ENCODE measurements at places on chromosomes 1 and 21.

DNA sequence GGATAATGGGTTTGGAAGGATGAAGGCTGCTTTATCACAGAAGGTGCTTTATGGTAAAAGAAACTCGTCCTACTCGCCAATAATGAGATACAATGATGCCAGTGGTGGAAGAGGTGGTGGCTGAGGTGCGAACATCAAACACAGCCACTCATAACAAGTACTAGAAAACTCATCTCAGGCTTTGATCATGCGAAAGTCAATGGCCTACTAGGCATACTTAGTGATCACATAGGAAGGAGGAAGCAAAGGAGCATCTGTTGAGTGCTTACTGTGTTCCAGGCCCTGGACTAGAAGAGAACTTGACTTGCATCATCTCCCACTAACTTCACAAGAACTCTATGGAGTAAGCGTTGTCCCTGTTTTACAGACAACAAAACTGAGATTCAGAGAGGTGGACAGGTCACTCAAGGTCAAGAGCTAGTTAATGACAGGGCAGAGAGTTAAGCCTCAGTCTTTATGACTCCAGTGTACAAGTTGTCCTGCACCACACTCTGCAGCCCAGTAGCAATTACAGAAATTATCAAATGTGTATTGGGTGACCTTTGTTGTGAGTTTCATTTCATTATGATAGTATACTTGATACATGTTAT lies 33.6 kb downstream of the RUNX1 start:
- no peak for DNase-seq

GRCh38 chr1:6028042-6028850 lies 17.4 kb upstream of the KCNAB2 start:
- DNase-seq, result peak; percentile 93

DNA sequence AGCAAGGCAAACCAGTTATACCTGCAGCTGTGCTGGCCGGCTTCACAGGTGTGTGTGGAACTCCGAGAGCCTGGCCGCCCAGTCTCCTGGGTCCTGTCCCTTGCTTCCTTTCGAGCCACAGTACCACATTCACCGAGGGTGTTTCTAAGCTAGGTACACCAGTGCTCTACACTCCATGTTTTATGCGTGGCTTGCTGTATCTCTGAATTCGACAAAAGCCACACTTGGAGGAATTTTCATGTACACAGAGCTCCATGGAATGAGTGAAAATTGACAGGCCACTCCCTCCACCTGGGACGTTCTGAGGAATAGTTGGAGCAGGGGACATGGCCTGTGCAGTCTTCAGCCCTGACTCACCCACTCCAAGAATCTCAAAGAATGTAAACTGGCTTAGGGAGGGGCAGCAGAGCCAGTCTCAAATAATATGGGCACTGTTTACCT lies 14.0 kb downstream of the ETS2 start:
- DNase-seq, result no peak

- DNase-seq, result no peak
Observed at GRCh38 chr21:28523367-28523766, 469.3 kb downstream of the LTN1 start.

- no peak for DNase-seq
Observed at GRCh38 chr1:80896781-80897356, 903.9 kb upstream of the ADGRL2 start.

DNA sequence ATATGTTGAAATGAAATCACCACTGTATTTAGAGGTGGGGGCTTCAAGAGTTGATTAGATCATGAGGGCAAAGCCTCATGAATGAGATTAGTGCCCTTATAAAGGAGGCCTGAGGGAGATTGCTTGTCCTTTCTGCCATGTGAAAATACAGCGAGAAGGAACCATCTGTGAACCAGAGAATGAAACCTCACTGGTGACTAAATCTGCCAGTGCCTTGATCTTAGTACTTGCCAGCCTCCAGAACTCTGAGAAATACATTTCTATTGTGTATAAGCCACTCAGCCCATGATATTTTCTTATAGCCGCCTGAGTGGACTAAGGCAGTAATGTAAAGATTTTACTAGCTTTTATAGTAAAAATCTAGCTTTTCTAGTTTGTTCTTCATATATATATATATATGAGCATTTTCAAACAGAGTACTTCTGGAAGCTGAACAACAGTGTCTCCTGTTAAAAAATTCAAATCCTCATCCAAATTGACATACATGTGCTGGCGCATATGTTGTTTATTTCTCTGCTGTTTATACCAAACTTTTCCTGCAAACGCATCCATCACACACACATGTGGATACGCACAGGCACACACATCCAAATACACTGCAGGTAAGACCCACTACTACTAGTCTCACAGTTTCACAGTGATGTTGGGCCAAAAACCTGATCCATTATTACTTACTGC lies 213.1 kb downstream of the RGS7 start:
- no peak for DNase-seq

DNA sequence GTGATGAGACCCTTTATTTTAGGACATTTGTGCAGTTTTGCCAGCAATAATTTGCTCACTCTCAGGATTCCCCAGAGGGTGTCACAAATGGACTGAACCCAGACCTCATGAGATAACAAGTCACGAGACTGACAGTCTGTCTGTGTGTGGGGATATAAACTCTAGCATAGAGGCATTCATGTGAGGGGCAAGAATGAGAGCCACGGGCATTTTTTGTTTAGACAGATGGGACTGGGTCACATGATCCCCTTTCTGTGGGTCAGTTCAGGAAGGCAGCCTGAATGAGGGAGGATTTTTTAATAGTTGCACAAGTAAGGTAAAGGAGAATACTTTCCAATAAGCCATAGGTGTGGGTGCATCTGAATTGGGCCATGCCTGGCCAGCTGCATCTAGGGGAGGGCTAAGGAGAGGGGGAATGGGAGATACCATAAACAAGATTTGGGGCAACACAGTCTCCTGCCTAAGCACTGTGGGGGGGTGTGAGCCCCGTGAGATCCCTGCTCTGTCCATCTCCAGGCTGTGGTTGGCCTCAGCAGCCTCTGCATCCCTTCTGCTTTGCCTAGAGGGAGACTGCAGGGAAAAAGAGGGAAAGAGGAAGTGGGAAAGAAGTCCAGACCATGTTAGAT lies 66.6 kb downstream of the NAV1 start:
- no peak for DNase-seq

GRCh38 chr21:45050797-45051489 lies 23.4 kb upstream of the ADARB1 start:
- DNase-seq, result no peak

DNA sequence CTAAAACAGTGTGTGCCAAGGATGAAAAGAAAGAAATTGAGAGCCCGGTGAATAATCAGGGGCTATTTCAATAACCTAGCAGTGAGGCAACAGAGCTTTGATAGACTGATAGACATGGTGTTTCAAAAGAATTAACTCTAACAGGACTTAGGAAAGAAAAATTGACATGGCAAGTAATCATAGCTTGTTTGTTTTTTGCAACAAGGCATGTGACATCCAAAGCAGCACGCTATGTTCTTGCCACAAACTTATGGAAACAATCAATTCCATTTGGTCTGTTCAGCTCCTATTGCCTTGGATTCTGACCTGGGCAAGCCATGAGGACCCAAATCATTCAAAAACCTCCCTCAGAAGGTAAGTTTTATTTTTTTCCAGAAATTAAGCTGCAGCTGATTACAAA lies 608.5 kb downstream of the SMYD3 start:
- no peak for DNase-seq

GRCh38 chr1:209612646-209613399 lies 29.3 kb downstream of the CAMK1G start:
- DNase-seq, result no peak

- DNase-seq, result no peak
Observed at GRCh38 chr1:199794105-199794863, 233.2 kb upstream of the NR5A2 start.

DNA sequence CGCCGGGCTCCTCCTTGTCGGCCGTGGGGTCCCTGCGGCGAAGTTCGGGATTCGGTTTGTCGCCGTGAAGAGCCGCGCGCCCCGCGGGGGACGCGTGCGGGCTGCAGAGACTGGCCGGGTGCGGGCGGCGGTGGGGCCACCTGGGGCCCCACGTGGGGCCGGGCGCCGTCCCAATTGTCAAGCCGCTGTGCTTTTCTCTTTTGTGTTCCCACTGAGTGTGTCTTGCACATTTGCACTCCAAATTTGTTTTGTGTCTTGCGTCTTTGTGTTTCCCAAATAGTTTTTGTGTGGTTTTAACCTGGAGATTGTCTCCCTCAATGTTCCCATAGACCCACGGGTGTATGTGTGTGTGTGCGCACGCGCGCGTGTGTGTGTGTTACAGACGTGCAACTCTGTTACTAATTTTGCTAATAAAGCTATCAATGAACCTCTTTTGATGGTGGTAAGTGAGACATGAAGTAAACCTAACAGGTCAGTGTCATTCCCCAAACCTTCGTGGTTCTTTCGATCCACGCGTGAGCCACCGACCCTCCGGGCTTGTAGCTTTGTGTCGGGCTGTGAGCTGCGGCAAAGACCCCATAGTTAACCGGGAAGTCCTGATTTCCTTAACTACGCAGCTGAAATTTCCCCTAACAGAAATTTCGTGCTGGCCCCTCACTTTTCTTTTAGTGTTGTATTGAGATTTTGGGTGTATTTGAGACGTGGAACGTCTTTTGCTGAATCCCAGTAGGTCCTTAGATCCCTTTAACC lies 708 bp downstream of the PRDM2 start:
- DNase-seq, result peak; percentile 26

- no peak for DNase-seq
Observed at GRCh38 chr1:210374600-210374953, 45.9 kb downstream of the HHAT start.

GRCh38 chr1:44934791-44935190 lies 51.6 kb downstream of the EIF2B3 start:
- no peak for DNase-seq

- DNase-seq, result no peak
Observed at GRCh38 chr1:237227476-237227875, 185.5 kb downstream of the RYR2 start.

DNA sequence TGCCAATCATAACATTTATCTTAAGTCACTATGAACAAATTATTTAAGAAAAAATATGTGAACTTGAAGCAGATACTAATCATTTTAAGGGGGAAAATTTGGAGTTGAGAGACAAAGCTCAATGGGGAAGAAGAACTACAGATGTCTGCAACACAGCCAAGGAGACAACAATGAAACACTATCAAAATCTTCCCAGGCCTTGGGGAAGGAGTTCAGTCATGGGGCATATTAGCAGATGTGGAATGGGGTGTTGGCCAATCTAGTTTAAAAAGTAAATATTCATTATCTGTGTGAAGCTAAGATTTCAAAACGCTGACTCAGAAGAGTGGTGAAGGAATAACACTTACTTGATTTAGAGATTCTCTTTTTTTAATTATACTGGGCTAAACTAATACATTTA lies 671.6 kb upstream of the ZP4 start:
- no peak for DNase-seq

- no peak for DNase-seq
Observed at GRCh38 chr1:21229246-21230000, 52.7 kb upstream of the EIF4G3 start.

DNA sequence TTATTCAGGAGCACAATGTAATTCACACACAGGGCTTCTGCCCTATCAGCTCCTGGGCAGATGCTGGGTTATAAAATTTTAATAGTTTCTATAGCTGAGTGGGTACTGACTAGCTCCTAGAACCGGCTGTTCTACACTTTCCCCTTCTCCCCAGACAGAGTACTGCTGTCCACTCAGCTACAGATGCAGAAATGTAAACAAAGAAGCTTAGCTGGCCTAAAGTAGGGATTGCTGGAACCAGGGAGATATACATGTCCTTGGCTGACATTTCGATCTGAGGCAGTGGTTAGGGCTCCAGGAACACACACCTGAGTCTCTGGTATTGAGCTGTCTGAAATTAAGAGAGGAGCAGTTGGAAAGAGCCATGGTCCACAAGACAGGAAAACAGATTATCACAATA lies 211.5 kb upstream of the USP24 start:
- no peak for DNase-seq

DNA sequence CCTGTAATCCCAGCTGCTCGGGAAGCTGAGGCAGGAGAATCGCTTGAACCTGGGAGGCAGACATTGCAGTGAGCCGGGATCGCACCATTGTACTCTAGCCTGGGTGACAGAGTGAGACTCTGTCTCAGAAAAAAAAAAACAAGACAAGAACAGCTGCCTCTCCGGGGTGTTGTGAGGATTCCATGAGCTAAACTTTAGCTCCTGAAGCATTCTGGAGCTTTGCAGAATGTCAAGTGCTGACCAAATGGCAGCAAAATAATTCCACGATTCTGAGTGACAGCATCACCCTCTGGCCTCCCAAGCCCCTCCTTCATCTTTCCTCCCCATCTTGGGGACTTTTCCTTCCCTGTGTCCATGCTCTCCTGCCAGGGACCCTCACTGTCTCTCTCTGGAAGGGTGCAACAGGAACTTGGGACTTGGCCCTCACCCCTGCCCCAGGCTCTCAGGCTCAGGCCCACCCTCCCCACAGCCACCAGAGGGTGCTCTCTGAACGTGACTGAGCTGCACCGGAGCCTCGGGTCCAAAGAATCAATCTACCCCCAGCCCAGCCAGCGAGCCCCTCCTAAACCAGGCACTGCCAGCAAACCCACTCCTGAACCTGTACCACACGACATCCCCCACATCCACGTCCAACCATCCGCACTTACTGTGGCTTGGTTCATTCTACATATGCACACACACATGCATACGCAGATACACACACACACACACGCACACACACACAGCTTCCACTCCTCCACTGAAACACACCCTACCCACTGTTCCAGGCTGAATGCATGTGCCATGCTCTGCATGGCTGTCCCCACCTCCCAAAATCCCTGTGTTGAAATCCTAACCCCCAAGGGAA lies 45.7 kb downstream of the ACOT7 start:
- DNase-seq, result no peak

- DNase-seq, result no peak
Observed at GRCh38 chr1:97334454-97334853, 586.4 kb downstream of the DPYD start.

GRCh38 chr1:180964595-180964994 lies 51.9 kb downstream of the KIAA1614 start:
- no peak for DNase-seq

DNA sequence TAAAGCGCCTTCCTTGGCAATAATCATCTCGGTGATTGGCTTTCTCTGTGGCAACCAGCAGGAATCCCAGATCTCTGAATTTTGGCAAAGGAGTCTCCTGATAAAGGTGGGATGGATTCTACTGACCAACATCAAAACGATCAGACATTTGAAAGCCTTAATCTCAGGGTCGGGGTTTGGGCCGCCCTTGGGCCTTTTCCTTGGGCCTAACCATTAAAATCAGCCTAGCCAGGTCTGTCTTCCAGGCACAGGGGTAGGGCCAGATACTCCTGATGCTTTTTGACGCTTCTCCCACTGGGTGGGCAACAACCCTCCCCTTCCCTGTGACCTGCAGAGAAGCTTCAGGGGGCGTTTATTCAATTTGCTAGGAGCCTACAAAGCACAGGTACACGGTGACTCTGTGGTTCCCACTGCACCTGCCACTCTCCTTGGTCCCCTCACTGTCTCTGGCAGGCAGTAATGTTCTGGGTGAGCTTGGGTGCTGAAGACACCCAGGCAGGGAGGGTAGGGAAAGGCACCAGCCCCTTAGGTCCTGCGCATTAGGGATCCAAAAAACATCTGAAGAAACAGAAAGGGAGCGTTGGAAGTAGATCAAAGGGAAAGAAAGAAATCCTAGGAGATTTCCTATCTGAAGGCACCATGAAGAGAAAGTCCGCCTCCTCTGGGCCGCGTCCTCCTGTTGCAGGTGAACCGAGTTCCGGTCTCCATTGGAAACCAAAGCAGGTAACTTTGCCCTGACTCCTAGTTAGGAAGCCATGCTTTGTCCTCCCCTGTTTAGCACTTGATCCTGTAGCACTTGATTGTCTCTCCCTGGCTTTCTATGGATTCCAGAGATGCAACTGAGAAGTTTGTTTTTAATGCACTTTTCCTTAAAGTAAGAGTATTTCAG lies 12.3 kb downstream of the RNU1-2 start:
- DNase-seq, result no peak
